ENCODE measurements at places on chromosomes 5 and 9.

DNA sequence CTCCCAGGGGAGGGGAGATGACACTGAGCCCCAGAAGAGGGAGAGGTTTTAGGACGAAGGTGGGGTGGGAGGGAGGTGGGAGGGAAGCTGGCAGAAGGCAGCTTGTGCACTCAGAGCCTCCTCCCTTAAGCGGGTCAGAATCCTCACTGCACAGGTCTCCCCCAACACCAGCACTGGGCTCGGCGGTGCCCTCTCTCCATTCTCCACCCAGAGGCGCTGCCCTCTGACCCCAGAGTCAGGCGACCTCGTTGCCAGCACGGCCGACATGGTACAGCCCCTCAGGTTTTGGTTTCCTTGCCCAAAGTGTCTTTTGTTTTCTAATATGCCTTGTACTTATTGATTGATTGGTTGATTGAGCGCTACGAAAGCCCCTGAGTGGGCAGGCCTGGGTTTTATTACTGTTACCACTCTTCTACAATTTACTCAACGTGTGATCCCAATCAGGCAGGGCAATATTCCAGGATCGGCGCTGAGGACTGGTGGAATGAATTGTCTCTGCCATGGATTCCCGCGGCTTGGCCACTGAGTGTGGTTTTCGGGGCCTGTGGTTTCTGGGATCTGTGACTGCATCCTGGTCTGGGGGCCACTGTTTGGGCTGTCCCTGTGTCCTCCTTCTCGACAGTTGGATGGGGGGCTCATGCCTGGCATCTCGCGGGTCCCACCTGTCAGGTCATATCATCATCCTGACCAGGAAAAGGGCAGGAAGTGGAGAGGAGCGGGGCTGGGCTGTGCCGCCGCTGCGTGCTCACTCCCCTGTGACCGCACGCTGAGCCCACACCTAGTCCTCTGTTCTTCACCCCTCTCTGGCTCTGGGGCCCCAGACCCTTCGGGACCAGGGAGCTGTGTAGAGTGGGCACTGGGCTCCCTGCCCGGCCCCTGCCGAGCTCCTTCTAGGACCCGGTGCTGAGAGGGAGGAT, 9.6 kb upstream of the FCN2 start:
- no peak for DNase-seq

DNA sequence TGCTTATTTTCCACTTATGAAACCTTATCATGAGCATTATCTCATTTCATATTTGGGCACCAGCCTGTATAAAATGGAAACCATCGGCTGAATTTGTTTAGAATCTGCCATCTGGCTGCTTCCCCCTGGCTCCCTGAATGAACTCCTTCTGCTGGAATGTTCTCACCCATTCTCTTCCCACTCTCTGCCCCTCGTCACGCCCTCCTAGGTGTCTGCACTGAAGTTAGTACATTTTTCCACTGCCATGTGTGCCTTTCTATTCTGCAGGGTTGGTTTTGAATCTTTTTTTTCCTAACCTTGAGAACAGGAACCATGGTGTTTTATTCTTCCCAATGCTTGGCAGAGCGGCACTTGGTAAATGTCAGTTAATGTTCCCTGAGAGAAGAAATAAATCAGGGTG, 359.7 kb downstream of the MLLT3 start:
- DNase-seq, result no peak

GRCh38 chr5:118069452-118069851, 918.9 kb downstream of the DTWD2 start:
- no peak for DNase-seq

GRCh38 chr5:92907938-92908606, 672.9 kb downstream of the NR2F1-AS1 start:
- peak; percentile 29 for DNase-seq

Measured in GM03348 (cell line).